ENCODE measurements at places on chromosomes 2 and 18.

DNA sequence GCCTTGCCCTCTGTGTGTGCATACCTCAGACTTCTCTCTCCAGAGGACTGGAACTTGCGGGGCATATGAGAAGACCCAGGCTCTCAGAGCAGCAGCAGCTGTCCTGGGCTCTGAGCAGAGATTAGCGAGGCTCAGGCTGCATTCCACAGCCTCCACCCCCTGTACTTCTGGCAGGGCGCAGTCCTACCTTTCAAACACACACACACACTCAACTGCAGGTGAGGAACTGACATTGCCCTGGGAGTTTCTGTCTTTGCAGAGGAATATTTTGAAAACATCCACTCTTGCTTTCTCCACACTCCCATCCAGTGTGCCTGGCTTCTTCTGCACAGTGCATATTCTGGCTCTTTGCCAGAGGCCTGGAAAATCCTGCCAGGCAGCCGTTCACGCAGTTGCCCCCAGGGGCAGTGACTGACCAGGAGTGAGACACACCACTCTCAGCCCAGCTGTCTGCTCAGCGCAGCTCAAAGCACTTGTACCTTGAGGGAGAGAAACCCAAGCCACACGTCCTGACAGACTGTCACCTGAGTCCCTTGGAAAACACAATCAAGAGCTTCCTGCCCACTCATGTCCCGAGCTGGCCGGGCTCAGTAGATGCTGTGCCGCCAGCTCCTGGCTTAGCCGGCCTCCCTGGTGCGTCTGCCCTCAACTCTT, 460.8 kb downstream of the RNF144A start:
- DNase-seq = peak; percentile 69

DNA sequence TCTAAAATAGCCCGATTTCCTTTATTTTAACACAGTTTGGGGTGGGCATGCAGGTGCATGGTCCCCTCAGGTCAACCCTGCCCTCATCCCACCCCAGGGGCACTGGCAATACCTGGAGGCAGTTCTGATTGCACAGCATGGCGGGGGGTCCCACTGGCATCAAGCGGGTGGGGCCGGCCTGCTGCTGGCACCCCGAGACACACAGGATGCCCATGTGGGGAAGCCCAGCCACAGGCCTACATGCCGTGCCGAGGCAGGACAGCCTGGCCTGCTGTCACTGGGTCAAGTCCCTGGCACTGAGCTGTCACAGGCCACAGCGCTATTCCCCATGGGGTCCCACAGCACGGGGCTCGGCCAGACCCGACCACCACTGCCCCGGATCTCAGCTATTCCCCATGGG, 11.9 kb upstream of the KCNG2 start:
- no peak for DNase-seq

GRCh38 chr2:128433911-128434550, 115.4 kb upstream of the HS6ST1 start:
- DNase-seq = no peak

GRCh38 chr18:55161916-55162315, 202.7 kb upstream of the CCDC68 start:
- DNase-seq = no peak

- no peak for DNase-seq
Observed at GRCh38 chr18:23634692-23635091, 28.0 kb downstream of the ANKRD29 start.

GRCh38 chr2:98896416-98896815, 39.6 kb downstream of the CRACDL start:
- no peak for DNase-seq

- DNase-seq = no peak
Observed at GRCh38 chr2:231199219-231199618, 788 bp downstream of the ARMC9 start.

- no peak for DNase-seq
Observed at GRCh38 chr2:222941510-222942032, 80.7 kb downstream of the ACSL3 start.

DNA sequence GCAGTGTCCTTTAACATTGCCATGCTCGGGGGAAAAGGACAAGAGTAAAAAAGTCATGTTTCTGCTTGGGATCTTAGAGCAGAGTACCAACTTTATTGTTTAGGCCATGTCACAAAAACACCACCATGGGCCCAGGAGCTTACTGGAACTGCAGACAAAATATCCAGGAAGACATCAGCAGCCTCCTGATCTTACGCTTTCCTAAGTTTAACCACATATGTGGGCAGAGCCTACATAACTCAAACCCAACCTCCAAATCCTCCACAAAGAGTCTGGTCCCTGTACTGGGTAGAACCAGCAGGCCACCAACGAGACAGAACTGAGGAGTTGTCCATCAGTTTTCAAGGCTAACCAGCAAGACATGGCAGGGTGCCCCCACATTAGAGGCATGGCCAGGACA, 10.3 kb downstream of the GALNT14 start:
- DNase-seq = no peak
